ENCODE measurements at places on chromosomes 4 and X.

- no peak for DNase-seq
Measured at GRCh38 chr4:16224264-16225166, 1.8 kb downstream of the TAPT1 start.

GRCh38 chrX:45628041-45628440 is 427.4 kb upstream of the DIPK2B start:
- no peak for DNase-seq

DNA sequence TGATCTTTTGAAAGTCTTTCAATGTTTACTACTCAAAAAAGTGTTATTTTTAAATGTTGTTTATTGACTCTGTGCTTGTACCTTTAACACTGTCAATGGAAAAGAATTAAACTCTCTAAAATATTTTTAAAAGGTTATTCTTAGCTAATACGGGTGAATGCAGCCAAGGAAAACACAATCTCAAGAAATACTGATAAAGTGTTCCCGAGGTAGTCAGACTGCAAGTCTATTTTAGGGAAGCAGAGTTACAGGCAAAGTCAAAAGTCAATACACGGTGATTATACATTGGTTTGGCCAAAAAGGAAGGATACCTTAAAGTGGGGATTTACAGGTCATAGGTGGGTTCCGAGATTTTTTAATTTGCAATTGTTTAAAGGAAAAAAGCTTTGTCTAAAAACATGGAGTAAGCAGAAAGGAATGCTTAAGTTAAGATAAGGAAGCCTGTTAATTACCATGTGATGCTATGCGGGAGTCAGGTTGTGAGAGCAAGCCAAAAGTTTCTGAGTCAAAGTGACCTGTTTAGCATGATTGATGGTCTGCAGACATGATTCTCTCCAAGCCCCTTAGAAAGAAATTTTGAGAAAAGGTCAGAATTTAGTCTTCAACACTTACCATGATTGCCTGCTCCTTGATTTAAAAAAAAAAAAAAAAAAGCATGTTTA is 288.4 kb downstream of the KLHL4 start:
- DNase-seq = no peak

DNA sequence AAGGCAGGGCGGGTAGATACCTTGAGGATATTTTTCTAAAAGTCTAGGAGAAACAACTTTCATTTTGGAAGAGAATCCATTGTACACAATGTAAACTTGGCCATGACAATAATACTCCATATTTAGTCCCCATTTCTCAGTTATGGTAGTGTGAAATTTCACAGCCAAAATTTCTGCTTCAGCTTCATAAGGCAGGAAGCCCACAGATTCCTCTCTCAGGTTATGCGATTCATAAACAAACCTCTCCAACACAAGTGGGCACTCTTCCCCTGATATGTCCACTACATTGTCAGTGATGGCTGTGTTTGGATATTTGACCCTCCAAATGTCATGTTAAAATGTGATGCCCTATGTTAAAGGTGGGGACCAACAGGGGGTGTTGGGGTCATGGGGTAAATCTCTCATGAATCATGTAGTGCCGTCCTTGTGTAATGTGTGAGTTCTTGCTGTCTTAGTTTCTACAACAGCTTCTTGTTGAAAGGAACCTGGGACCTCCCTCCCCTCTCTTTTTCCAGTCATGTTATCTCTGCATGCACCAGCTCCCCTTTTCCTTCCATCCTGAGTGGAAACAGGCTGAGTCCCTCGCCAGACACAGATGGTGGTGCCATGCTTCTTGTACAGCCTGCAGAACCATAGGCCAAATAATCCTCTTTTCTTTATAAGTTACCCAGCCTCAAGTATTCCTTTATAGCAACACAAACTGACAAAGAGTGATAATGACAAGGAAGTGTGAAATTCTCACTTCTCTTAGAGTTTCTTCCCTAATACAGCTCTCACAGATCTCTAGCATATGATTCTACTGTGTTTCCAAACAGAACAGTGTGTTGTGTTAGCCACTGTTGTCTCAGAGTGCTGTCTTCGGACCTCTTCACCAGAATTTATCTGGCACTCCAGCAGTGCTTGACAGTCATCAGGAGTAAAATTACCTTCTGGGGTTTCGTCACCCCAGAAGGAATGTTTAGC is 598.4 kb upstream of the GNPDA2 start:
- DNase-seq = no peak

- no peak for DNase-seq
Measured at GRCh38 chr4:2647403-2648158, 108.6 kb downstream of the TNIP2 start.

DNA sequence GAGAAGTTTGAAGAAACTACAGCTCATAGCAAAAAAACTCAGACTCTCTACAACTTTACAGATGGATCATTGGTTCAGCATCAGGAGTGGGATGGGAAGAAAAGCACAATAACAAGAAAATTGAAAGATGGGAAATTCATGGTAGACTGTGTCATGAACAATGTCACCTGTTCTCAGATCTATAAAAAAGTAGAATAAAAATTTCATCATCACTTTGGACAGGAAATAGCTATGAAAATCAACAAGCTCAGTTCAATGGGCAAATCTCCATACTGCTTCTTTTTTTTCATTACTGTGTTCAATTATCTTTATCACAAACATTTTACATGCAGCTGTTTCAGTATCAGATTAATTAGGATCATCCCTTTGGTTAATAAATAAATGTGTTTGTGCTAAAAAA is 76.5 kb upstream of the RAPGEF2 start:
- DNase-seq = no peak

DNA sequence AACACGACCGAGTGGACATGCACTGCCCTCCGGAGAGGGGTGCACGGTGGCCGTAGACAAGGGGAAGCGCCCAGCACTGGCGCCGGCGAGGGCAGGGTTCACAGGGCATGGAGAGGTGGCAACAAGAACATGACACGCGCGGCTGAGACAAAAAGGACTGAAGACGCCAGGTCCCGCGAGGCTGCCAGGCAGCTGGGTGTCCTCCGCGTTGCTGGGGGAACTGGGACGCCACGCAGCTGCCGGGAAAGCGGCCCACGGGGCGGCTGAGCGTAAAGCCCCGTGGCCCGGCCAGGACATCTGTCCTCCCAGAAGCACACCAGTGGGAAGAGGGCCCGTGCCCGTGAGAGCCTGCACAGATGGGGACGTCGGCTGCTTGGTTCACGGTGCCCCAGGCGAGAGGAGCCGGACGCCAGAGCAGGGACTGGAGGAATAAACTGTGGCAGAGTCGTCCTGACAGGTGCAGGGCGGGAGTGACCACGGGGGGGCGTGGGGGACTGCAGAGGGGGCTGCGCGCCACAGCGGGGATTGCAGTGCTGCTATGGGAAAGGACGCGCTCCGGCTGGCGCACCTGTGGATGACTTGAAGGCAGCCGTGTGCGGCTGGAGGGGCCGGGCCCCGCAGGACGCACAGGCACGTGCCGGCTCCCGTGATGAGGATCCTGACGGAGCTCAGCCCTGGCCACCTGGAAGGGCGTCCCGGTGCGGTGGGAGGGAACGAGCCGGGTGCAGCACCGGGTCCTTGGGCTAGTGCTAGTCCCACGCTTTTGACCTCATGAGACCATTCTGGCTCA is 32.1 kb upstream of the GTPBP6 start:
- DNase-seq = no peak

- DNase-seq = no peak
Measured at GRCh38 chr4:188275686-188276085, 136.4 kb downstream of the TRIML1 start.

- DNase-seq = no peak
Measured at GRCh38 chr4:1195109-1195671, 22.8 kb upstream of the SPON2 start.

- DNase-seq = no peak
Measured at GRCh38 chr4:48269861-48270522, 354 bp upstream of the TEC start.

- no peak for DNase-seq
Measured at GRCh38 chr4:41319553-41319952, 62.8 kb downstream of the UCHL1 start.

GRCh38 chrX:130575831-130576389 is 174.1 kb downstream of the RBMX2 start:
- DNase-seq = no peak

- DNase-seq = no peak
Measured at GRCh38 chr4:93540562-93540961, 288.0 kb upstream of the ATOH1 start.

GRCh38 chrX:39633293-39633692 is 464.5 kb downstream of the BCOR start:
- DNase-seq = no peak

- DNase-seq = no peak
Measured at GRCh38 chr4:141711211-141711610, 74.8 kb downstream of the IL15 start.

DNA sequence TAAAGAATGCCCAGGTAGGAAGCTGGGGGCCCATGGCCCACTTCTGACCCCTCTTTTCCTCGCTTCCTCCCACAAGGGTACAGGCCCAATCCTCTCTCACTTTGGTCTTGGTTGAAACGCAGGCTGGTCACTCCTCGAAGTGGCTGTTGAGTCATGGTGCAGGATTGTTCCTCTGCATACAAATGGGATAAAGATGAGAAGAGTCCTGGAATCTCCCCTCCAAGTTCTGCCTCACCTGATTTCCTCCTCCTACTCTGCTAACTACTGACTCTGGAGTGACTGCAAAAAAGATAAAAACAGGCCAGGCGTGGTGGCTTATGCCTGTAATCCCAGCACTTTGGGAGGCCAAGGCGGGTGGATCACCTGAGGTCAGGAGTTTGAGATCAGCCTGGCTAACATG is 1.7 kb downstream of the WDR45 start:
- DNase-seq = no peak

- no peak for DNase-seq
Measured at GRCh38 chr4:83378419-83378818, 43.8 kb upstream of the HPSE start.

- DNase-seq = no peak
Measured at GRCh38 chrX:118187100-118187499, 70.5 kb upstream of the KLHL13 start.

- no peak for DNase-seq
Measured at GRCh38 chr4:142721187-142721586, 124.9 kb downstream of the INPP4B start.

DNA sequence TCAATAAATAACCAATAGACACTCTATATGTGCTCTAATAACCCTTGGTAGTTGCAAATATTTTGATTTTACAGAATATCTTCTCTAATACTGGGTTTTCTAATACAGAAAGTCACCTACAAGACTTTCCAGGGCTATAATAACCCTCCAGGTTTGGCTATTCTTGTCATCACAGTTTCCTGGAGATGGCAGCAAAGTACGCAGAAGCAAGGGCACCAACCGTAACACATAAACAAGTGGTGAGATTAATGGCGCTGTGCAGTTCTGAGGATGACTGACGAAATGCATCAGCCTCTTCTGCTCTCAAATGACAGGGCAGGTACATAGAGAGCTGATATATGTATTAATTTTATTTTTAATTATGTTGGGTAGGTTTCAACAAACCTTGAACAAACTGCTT is 122.4 kb downstream of the C4orf33 start:
- DNase-seq = no peak

DNA sequence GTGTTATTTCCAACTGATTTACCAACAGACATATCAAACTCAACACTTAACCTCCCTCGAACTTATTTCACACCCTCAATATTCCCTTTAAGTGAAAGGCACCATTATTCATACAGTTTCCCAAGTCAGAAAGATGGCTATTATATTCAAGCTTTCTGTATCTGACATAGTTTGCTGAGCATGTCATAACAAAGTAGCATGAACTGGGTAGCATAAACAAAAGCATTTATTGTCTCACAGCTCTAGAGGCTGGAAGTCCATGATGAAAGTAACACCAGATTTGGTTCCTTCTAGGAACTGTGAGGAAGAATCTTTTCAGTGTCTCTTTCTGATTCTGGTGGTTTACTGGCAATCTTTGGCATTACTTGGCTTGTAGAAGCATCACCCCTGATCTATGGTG is 1388.6 kb downstream of the TECRL start:
- no peak for DNase-seq

DNA sequence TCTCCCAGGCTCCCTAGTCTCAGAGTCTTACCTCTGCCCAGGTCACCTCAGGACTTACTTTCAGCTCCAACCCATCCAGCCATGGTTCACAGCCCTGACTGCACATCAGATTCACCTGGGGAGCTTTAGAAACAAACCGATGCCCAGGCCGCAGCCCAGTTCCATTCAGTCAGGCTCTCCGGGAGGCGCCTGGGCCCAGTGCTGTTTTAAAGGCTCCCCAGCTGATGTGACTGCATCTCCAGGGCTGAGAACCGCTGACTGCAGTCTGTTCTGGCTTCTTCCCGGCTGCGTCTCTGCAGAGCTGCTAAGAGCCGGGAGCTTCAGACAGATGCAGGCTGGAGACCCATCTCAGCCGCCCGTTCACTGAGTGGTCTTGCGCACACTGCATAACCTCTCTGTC is 44.4 kb upstream of the LGI2 start:
- no peak for DNase-seq

GRCh38 chrX:44392767-44393166 is 49.3 kb upstream of the EFHC2 start:
- no peak for DNase-seq

Measured in GM04503 (cell line).